ENCODE measurements at places on chromosomes 12 and 14.

- DNase-seq, result no peak
Observed at GRCh38 chr14:61736751-61737150, 25.5 kb upstream of the SNAPC1 start.

- DNase-seq, result no peak
Observed at GRCh38 chr12:8541562-8541961, 857 bp upstream of the CLEC4E start.

DNA sequence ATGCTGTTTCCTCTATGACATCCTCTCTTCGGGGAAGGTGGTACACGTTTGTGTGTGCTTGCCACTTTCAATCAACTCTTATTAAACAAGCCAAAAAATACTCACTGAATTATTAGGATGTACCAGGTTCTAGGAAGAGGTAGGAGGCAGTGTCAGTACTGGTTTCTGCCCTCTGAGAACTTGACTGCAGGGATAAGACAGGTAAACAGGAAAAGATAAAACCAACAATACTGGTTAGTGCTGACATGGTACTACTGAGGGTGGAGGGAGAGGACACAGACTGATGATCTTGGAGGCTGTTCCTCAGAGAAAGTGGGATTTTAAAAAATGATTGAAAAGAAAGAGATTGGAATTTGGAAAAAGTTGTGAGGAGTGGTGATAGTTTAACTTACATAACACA is 295.2 kb upstream of the PWP1 start:
- no peak for DNase-seq

- DNase-seq, result no peak
Observed at GRCh38 chr14:44847526-44848309, 114.0 kb downstream of the KLHL28 start.

DNA sequence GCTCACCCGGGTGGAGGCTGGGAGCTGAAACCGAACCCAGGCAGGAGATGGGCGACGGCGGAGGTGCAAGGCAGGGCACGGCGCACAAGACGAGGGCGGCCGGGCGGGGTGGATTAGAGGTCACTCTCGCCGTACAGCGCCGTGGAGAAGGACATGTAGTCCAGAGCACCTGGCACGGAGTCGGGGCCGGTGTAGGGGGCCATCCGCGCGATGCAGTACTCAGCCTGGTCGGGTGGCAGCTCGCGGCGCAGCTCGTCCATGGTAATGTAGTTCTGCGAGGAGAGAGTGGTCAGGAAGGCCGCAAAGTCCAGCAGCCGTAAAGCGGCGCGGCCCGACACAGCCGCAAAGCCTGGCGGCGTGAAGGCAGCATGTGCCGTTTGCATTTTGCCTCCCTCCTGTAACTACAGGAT is 81.9 kb upstream of the ZFP36L1 start:
- DNase-seq, result no peak

GRCh38 chr12:66352197-66352596 is 49.9 kb downstream of the HELB start:
- DNase-seq, result peak; percentile 75

GRCh38 chr14:68193970-68194681 is 374.5 kb downstream of the RAD51B start:
- DNase-seq, result no peak

DNA sequence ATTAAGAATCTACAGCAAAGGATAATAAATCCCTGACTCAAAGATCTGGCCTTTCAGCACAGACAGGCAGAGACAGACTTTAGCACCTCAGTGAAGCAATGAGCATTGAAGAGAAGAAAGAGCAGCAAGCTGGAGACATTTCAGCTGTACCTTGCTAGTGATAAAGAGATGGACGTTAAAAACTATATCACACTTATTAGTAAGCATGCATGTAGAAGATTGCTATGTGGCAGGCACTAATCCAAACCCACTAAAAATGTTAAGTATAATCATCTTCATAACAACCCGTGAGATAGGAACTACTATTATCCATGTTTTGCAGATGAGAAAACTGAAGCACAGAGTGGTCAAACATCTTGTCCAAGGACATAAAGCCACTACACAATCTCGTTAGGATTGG is 1538.3 kb upstream of the FLRT2 start:
- DNase-seq, result no peak

- DNase-seq, result peak; percentile 79
Observed at GRCh38 chr12:116863275-116863767, 17.9 kb downstream of the HRK start.

DNA sequence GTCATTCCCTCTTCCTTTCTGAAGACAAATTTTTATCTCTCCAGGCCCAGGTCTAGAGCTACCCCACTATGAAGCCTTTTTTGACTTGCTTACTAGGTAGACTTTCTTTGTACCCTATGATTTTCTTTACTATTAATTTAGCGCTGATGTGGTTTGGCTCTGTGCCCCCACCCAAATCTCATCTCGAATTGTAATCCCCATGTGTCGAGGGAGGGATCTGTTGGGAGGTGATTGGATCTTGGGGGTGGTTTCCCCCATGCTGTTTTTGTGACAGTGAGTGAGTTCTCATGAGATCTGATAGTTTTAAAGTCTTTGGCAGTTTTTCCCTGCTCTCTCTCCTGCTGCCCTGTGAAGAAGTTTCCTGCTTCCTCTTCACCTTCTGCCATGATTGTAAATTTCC is 118.1 kb downstream of the SLC38A1 start:
- DNase-seq, result peak; percentile 29

DNA sequence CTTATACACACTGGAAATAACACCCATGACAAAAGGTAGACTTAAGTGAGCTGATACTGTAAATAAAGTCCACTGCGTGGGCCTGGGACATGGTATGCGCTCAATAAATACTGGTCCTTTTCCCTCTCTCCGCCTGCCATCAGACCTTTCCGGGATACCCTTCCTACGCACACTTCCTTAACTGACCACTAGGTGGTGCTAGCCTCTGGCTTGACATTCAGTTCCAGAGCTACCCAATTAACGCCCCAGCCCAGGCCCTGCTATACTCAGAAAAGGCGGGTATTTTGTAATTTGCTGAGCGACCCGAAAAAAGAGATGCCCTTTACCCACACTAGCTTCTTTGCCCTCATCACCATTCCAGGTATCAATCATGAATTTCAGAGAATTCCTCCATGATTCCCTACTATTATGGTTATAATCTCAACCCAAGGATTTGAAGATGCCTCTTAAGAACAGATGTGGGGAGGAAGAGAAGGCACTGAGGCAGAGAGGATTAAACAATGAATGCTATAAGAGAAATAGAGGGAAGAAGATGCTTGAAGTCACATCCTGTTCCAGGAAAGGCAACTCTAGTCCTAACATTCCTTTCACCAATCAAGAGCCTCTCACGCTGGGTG is 3.9 kb upstream of the LRP1 start:
- peak; percentile 83 for DNase-seq

GRCh38 chr12:98439471-98439951 is 75.9 kb upstream of the TMPO start:
- peak; percentile 76 for DNase-seq

- no peak for DNase-seq
Observed at GRCh38 chr12:110578694-110579534, 4.2 kb downstream of the PPTC7 start.

GRCh38 chr12:12212769-12213168 is 54.1 kb downstream of the LRP6 start:
- DNase-seq, result no peak

DNA sequence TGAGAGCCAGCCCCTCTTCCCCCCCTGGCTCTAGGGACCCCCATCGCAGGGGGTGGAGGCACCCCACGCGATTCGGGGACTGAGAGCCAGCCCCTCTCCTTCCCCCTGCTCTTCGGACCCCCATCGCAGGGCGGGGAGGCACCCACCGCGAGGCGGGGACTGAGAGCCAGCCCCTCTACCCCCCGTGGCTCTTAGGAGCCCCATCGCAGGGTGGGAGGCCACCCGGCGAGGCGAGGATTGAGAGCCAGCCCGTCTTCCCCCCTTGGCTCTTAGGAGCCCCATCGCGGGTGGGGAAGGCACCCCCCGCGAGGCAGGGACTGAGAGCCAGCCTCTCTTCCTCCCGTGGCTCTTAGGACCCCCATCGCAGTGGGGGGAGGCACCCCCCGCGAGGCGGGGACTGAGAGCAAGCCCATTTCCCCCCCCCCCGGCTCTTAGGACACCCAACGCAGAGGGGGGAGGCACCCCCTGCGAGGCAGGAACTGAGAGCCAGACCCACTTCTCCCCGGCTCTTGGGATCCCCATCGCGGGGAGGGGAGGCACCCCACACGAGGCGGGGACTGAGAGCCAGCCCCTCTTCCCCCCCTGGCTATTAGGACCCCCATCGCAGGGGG is 45.6 kb downstream of the DDX11 start:
- no peak for DNase-seq

DNA sequence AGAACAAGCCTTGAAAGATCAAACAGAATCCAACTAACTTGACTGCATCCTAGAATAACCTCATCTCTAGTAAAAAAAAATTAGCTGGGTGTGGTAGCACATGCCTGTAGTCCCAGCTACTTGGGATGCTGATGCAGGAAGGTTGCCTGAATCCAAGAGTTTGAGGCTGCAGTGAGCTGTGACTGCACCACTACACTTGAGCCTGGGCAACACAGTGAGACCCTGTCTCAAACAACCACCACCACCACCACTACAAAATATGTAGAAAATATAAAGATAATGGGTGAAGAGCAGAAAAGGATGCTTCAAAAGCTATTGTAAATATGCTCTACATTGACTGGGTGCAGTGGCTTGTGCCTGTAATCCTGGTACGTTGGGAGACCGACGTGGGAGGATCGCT is 27.3 kb downstream of the SUPT16H start:
- DNase-seq, result no peak

DNA sequence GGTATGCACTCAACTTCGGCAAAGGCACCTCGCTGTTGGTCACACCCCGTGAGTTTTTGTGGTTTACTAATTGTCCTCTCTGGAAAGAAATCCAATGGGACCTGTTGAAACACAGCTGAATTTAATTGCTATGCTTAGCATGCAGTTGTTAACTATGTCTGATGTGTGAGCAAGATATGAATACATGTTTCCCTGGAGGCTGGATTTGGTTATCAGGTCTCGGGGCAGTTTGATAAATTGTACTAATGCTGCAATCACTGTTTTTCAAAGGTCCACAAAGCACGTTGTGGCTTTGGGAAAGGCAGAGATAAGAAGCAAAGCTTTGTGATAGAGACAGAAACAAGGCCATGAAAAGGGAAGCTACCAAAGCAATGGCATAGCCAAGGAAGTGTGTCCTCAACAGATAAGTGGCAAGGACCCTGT is 91.3 kb downstream of the DAD1 start:
- DNase-seq, result no peak

DNA sequence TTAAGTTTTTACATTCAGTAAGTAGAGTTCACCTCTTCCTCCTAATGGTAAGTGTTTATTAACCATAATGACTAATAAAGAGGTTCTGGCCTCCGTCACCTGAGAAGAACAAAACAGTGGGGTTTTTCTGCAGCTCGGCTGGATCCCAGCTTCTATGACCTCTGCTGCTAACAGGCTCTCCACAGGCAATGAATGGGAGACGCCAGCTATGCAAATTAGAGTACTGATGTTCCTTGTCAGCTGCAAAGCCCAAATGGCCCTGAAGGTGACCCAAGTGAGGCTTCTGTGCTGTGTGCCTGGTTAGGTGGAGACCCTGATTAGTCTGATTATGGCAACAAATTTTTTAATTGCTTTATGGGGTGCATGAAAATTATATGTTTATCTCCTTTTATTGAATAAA is 218.1 kb downstream of the APAF1 start:
- peak; percentile 89 for DNase-seq

- DNase-seq, result peak; percentile 43
Observed at GRCh38 chr14:56098021-56098420, 20.2 kb upstream of the PELI2 start.

DNA sequence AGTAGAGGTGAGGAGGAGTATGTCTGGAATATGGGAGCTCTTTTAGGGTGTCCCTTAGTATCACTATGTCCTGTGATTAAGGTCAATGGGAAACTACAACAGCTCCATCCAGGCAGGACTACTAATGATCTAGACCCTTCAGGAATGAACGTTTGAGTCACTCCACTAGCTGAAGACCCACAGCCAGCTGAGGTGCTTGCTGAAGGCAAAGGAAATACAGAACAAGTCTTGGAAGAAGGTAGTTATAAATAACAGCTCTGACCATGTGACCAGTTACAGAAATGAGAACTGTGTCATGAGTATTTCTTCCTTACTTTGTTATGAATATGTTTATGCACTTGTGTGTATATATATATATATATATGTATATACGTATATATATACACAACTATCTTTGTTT is 40.5 kb upstream of the USP44 start:
- no peak for DNase-seq

GRCh38 chr14:52844262-52845060 is 53.1 kb upstream of the GNPNAT1 start:
- peak; percentile 76 for DNase-seq

GRCh38 chr12:27841392-27841882 is 61.4 kb upstream of the MANSC4 start:
- DNase-seq, result no peak

DNA sequence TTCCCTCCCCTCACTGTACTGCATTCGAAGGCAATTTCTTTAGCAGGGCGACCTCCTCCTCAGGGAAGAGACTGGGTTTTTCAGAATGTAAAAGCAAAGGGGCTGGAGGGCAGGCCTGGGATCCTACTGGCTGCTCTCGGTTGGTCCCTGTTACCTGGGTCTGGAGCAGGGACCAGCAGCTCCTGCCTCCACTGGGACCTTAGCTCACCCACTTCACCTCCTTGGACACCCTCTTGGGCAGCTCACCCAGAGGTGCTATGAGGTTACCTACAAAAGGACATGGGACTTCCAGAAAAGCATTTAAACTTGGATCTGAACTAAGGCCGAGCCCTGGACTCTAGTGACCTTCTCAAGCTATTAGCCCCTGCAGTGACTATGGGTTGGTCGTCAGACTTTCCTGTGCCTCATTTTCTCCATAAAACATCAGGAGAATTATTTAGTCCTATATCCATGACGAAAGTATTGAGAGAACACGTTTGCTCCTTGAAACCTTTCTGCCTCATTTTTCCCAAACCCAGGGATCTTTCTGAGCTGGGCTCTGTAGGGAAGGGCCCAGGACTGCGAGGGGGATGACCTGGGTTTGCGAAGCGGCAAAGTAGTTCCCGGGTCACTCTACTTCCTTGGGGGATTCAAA is 65.0 kb downstream of the FBXL14 start:
- no peak for DNase-seq

- no peak for DNase-seq
Observed at GRCh38 chr14:84127495-84127894, 1402.4 kb upstream of the FLRT2 start.

DNA sequence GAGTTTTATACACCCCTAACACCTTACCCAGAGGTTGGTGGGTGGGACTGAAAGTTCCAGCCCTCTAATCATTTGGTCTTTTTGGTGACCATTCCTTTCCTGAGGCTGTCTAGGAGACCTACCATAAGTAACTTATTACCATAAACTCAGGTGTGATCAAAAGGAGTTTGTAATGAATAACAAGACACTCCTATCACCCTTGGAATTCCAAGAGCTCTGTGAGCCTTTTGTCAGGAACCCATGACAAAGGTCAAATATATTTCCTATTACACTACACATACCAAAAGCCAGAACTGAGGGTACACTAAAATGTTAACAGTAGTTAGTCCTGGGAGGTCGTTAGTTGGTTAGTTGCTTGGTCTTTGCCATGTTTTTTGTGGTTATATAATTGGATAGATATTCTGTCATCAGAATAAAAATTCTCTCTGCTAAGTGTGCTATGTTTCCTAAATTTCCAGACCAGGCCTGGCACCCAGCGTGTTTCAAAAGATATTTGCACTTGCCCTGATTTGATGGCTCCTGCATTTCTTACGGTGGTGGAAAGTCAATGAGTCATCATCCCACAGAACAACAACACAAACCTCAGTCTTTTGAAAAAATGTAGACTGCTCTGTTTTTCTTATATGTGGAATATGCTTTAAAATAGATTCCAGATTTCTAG is 27.0 kb upstream of the AKAP5 start:
- DNase-seq, result peak; percentile 28

- DNase-seq, result peak; percentile 37
Observed at GRCh38 chr12:115140981-115141655, 457.1 kb upstream of the TBX3 start.

Measured in mesendoderm (in vitro differentiated cells).